ENCODE measurements at places on chromosomes 2 and 18.

GRCh38 chr18:251572-251971 is 16.3 kb downstream of the THOC1 start:
- DNase-seq, result no peak

DNA sequence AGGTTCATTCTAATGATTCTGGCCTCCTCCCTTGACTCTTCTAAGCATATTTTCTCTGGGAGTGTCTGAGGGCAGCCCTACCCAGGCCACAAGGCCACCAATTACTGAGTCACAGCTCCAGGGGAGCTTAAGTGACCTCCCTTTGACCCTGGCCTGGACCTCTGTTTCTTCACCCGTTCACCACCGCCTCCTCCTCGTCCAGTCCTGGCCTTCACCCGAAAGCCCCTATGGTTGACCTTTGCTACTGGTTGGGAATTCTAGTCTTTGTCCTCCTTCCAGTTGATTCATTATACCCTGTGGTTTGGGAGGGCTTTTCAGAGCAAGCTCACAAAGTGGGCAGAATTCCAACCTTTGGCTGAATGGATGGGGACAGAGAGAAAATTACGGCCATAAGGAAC is 72.6 kb downstream of the NRP2 start:
- DNase-seq, result no peak

DNA sequence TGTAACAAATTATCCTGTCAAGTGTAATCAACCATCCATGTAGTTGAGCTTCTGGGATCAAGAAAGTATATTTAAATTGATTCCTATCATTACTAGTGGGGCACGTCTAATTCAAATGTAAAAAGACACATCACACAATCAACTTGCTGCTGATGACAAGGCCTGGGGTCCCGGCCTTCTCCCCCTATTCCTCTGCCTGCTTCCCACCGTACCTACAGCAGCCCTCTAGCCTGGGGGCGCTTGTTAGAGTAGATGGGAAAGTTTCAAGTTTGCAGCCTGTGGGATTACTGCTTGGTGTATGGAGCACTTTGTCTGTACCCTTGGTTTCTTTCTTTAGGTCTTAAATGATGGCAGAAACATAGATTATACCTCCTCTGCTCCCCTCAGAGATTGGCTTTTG is 333.3 kb upstream of the KYNU start:
- no peak for DNase-seq

- DNase-seq, result no peak
Observed at GRCh38 chr2:162177301-162177700, 25.3 kb upstream of the GCG start.

DNA sequence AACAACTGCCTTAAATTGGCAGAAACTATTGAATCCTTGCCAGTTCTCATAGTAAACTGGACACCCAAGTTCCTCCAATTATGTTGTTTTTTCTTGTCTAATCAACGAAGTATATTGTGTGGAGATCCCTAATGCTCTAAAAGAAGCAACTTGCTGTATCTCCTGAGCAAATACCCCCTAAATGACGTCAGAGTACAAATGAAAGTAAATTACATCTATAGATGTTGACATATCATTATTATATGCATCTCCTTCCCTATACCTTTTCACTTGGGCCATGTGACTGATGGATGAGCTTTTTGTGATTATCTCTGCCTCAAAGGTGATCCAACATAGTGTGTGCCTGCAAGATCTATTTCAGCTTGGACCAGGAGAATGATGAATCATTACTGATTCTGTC is 159.4 kb downstream of the CCDC148 start:
- DNase-seq, result no peak

DNA sequence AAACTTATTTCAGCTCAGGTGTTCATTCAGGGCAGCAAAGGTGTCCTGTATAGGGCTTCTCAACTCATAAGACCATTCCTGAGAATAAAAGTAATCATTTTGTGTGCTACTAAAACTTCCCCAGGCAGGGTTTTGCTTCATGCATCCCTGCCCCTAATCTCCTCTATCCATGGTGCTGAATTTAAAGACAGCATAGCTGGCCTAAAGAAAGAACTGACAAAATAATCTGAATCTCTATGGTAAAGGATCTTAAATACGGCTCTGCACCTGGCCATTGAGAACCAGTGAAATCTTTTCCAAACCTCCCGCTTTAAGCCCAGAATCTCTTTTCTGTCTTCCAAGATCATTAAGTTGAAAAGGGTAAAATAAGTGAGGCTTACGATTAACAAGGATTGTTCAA is 292.1 kb upstream of the KLHL29 start:
- no peak for DNase-seq

- no peak for DNase-seq
Observed at GRCh38 chr2:241550616-241551580, 7.6 kb upstream of the BOK start.

DNA sequence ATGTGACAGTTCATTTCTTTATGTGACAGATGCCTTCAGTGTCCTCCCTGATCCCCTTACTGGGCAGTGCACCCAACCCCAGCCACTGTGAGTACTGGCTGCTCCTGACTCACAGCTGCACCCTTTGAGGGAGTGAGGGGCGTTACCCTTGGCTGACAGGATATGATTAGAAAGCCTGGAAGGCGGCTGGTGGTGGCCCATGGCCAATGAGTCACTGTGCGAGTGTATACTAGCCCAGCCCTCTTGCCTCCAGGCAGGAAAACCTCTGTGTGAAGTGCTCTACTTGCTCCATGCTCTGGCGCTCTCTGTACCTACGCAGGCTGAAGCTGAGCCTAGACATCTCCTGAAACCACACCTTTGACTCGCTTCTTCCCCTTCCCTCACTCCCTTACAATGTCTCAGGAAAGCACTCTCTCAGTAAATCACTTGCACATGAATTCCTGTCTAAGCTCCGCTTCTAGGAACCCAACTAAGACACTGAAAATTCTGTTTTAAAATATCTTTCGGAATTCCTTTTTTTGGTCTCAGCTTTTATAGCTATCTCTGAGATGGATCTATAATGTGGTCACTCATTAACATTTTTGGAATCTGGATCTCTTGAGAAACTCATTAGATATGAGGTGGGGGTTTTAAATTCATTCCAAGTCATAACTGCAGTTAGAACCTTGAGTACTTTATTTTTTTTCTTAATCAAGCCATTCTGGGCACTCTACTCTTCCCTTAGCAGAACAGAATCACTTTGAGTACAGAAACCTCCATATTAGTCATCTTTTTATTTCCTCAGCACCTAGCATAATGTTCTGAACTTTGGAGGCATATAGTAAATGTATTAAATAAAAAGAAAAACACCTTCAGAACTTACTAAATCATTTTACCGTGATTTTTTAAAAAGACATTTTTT is 25.3 kb upstream of the STAM2 start:
- DNase-seq, result peak; percentile 94

- no peak for DNase-seq
Observed at GRCh38 chr18:21774722-21775121, 34.1 kb downstream of the MIB1 start.

Data from ascending aorta (tissue), 2 donors.